Testis (tissue), 5 donors: ENCODE measurements at places on chromosomes 3 and 15. TPM values are rescaled to one million over a fixed set of nuclear protein-coding genes. Genes with fewer than 3 reads are reported as not detected.

NR2E3 gene
- total RNA-seq: 4.8 TPM

MESP1 gene
- total RNA-seq: 2.5 TPM

CAMK2N2 gene
- not detected for total RNA-seq

EFL1 gene
- total RNA-seq: 30.6 TPM

CNTN6 gene
- 0.31 TPM for total RNA-seq

FGD5 gene
- 17.8 TPM for total RNA-seq

GOLGA8T gene
- total RNA-seq: 9.0 TPM

FILIP1L gene
- 16.7 TPM for total RNA-seq

GPR62 gene
- total RNA-seq: 0.50 TPM

SLC22A13 gene
- total RNA-seq: 2.6 TPM

USP4 gene
- 48.0 TPM for total RNA-seq

RAB6B gene
- total RNA-seq: 7.0 TPM

DGKG gene
- total RNA-seq: 0.68 TPM

ADAMTSL3 gene
- total RNA-seq: 16.4 TPM

CLDN18 gene
- 1.7 TPM for total RNA-seq

DPPA4 gene
- 16.9 TPM for total RNA-seq

TRIM59 gene
- 9.1 TPM for total RNA-seq

UBP1 gene
- total RNA-seq: 108 TPM

GP9 gene
- total RNA-seq: 1.4 TPM

GREM1 gene
- 1.8 TPM for total RNA-seq

ITIH3 gene
- total RNA-seq: 6.3 TPM

CHRM5 gene
- total RNA-seq: 0.94 TPM
